ENCODE measurements at places on chromosomes 1 and 21. TPM values are rescaled to one million over a fixed set of nuclear protein-coding genes. Genes with fewer than 3 reads are reported as not detected.
A peak's percentile ranks its signal among the peaks of the same experiment; 100 is the strongest.

DNA sequence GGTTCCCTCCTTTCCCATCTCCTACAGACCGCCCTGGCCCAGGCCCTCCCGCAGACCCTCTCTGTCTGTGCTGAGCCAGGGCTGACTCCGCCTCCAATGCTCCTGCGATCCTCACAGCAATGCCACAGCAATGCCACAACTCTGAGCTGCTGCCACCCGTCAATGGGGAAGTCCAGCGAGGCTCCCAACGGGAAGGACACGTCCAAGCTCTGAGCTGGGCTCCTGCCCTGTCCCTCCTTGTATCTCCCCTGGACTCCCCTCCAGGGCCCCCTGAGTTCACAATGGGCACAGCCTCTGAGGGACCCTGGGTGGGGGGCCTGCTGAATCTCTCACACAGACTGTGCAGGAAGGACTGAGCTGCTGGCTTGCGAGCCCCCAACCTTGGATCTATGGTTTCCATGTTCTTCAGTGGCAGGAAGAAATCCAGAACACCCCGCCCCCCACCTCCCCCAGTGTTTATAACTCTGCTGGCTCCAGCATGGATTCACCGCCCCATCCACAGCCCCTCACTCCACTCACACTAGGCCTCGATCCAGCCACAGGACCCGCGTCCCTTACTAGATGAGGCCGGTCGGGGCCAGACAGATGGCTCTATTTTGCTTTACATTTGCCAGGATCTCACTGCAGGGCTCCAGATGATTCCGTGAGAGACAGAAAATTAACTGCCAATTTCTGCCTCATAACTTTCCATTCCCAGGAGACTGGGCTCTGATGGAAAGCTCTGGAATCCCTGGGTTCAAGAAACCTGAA is 338.0 kb downstream of the MATN1 start:
- DNase-seq: no peak

DNA sequence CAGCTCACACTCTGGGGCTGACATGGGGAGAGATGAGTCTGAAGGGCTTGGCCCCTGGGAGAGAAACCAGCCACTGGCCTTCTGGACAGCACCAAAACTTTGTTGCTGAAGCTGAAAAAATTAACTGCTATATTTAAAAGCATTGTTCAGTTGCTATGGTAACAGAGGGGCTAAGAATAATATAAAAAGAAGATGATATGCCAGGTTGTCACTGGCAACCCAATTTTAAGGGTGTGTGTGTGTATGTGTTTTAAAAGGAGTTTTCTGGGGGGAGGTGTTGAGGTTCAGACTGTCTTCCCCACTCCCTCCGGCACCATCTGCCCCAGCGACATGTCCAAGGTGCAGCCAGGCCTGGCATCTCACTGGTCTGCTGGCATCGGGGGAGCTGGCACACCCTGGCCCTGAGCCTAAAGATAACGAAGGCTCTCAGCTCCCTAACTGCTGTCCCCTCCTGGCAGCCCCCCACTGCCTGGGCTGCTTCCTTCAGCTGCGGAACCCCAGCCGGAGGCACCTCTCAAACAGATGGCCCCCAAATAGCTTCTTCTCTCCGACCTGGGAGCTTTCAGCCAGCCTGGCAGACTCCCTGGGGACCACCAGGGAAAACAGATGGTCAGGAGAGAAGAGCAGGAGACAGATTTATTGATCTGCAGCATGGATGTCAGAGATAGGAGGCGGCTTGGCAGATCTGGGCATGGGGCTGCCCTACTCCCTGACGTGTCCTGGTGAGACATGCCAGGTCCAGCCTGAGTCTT is 203.9 kb downstream of the HIVEP3 start:
- DNase-seq: no peak

HORMAD1 gene
- total RNA-seq: not detected

DNA sequence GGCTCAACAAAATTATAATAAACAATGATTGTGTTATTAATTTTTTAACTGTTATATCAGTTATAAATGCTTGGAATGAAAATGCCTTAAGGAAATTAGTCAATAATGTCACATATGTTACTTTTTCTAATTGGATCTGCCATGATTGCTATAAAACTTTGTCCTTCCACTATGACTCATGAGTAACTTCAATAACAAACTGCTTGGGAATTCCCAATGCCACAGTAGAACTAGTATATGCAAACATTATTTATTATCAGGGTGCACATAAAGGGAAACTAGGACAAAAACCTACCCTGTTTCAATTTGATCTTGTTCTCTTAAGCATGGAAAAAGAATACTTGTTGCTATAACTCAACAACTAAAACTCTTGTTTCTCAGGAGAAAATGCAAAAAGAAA is 59.1 kb upstream of the PDC start:
- DNase-seq: no peak

IL20 gene
- total RNA-seq: not detected

SEC16B gene
- 4.2 TPM for total RNA-seq

DNA sequence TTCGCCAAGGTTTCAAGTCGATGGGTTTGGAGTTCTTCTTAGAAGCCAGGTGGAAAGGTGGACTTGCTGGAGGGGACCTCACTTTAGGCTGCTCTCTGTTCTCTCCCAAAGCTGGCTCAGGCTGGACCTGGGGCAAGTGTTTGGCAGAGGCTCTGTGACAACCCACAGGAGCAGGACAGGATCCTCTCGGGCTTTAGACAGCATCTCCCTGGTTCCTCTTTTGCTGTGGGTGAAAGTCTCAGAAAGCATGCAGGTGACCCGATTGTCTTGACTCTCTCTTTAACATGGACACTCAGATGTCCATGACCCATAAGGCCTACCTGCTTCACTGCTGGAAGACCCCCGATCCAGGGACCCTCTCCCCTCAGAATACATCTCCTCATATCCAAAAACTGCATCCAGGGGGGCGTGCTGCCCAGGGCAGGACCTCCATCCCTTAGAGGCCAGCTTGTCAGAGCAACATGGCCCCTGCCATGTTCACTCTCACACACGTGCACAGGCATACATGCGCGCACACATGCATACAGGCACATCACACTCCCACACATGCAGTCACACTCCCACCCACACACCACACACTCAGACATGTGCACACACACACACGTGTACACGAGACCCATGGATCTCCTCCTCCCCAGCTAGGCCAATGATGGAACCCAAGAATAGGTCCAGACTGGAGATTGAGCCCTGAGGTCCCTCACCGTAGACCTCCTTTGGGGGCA is 21.3 kb downstream of the MRPL37 start:
- DNase-seq: no peak

HSF2BP gene
- total RNA-seq: 0.95 TPM

GRCh38 chr1:248140846-248141245 is 4.1 kb upstream of the OR2M5 start:
- DNase-seq: no peak

CATSPERE gene
- total RNA-seq: 0.49 TPM

DNA sequence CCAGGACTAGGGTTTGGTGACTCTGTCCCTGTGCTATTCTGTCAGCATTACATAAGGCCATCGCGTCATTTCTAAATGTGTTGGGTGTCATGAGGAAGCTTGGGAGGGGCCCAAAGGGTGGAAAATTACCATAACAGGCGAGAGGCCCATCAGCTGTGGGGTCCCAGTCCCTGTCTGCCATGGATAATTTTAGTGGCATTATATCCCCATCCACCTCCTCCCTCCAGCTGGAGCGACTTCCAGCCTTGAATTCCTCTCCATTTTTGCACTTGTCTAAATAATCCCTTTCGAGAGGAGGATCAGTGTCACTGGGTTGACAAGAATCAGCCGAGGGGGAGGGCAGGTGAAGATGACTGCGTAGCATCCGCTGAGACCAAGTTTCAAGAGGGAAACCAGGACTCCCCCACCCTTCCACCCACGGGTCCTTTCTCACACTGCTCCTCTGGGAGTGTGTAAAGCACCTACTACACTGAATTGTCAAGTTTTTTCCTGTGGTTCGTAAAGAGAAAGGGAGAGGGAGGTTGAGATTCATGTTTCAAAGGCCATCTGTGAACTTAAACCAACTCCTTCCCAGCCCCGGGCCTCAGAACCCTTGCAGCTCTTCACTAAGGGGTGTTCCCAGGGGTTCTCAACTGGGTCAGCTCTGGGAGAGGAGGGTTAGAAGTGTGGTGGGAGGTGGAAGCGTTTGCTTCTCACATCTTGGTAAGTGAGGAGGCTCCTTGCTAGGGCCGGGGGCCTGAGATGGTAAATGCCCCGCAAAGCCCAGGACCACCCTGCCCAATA is 29.2 kb downstream of the VASH2 start:
- DNase-seq: no peak

- no peak for DNase-seq
These were observed 87.4 kb downstream of the GLUL start for GRCh38 chr1:182304218-182304617.

DNA sequence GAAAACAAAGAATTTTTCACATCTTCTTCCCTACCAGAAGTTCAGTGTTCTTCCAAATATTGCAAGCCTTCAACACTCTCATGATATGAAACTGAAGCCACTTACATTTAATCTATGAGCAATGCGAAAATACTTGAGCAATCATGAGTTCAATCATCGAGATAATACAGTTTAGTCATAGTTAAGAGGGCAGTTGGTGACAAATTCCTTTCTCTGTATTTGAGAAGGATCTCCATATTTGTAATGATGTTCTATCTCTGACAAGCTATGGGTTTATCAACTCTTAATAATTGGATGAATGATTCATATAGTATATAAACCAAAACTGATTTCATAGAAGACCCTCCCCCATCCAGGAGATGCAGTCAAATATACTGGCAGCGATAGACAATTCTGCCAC is 29.7 kb upstream of the PYHIN1 start:
- DNase-seq: no peak

DNA sequence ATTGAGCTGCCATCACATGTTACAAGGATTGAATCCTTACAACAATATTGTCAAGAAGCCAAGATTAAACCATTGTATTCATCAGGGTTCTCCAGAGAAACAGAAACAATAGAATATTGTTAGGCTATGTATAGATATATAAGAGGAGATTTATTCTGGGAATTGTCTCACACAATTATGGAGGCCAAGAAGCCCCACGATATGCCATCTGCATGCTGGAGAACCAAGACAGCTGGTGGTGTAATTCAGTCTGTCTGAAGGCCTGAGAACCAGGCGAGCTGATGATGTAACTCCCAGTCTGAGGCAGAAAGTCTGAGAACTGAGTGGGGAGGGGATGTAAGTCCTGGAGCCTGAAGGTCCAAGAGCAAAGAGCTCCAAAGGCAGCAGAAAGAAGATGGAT is 14.5 kb upstream of the TTF2 start:
- no peak for DNase-seq

DNA sequence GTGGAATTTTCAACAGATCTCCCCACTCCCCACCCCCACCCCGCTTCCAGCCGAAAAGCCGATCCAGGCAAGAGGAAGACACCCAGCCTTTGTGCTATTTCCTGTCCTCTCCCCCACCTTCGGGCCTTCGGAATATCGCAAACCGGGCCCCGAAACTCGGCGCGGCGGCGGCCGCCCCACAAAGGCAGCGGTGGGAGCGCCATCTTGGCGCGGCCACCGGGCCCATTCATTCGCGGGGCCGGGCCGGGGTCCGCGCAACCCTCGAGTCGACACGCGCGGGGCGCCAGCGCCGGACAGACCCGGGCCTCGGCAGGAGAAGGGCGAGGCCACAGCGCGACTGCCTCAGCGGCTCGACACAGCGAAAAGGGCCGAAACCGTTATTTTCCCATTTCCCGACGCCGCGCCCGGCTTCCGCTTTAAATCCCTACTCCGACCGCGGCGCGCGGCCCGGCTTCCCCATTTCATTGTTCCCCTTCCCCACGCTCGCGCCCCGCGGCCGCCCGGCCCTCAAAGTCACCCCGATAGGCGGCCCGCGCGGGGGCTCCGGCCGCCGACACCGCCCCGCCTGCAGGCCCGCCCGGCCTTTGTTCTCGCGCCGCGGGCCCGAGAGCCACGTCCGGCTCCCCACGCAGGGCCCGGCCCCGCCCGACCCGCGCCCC is 911 bp downstream of the GNB1 start:
- DNase-seq: peak; percentile 21

DNA sequence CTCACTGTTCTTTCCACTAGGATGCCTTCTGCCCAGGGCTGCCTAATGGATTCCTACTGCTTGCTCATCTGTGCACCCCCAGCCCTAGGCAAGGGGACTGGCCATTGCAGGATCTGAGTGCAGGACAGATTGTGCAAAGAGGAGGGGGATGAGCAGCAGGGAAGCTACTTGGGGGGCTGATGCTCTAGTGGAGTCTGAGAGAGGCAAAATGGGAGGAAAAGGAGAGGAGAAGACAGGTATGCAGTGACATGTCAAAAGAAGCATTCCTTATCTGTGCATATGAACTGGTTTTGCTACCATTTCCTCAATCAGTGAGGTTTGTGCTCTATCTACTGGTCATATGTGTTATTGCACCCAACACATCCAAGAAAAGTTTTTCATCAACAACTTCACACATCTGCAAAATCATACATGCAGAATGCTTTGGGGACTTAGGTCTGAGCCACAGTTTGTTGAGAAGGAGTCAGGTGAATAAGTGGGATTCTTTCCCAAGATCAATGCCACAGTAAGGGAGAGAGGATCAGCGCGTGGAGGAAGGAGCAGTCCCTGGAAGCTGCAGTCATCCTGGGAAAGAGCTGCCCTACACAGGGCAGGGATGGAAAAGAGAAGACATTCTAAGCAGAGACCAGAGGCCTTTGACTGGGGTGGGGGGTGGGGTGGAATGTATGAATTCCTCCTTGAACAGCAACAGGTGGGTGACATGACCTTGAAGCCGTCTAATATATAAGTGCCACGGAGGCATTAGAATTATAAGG is 14.4 kb downstream of the SLC5A9 start:
- DNase-seq: peak; percentile 12

- DNase-seq: no peak
These were observed 878 bp downstream of the SMG7 start for GRCh38 chr1:183473217-183473536.

DNA sequence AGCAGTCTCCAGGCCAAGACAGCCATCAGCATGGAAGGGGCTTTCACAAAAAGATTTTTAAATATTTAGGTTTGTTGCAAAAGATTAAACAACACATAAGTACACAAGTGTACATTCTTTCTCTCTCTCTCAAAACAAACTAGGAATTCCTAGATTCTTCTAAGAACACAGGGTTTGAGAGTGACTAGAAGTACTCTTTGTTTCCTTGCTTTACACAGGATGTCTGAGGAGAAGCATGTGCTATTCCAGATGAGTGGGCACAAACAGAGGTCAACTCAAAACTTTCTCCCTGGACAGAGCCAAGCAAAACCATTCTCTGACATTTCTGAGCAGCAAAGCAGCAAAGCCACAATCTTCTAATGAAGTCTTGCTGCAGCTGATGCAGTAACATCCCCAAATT is 210.6 kb upstream of the HOOK1 start:
- no peak for DNase-seq

SCCPDH gene
- 40.0 TPM for total RNA-seq

TMEM82 gene
- total RNA-seq: not detected

KIF17 gene
- total RNA-seq: not detected

DNA sequence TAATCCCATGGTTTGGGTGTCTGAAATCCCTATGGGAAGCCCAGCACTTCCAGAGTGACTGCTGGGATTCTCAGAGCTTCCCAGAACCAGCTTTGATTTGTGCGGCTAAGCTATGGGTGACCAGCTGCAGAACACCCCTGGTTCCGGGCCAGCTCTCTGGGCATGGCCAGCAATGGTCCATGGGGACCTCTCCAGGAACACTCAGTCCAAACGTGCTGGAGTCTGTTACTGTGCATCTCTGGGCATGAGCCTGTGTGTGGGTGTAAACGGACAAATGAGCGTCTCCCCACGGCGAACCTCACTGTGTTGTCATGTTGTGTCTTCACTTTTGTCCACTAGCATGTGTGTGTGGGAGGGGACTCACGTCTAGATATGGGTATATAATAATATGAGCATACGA is 54.4 kb downstream of the MAB21L3 start:
- DNase-seq: no peak
